ENCODE measurements at places on chromosomes 6 and 20. TPM values are rescaled to one million over a fixed set of nuclear protein-coding genes. Genes with fewer than 3 reads are reported as not detected.

The SAMD3 gene
- total RNA-seq: 9.1 TPM

The EDN1 gene
- total RNA-seq: 7.4 TPM

The DEFB132 gene
- not detected for total RNA-seq

The CHRNA4 gene
- not detected for total RNA-seq

The TOMM34 gene
- 7.0 TPM for total RNA-seq

The RTN4IP1 gene
- 1.9 TPM for total RNA-seq

The PPIL4 gene
- 36.1 TPM for total RNA-seq

The ADGRG6 gene
- 1.7 TPM for total RNA-seq

The FLRT3 gene
- 0.54 TPM for total RNA-seq

The BTN1A1 gene
- total RNA-seq: not detected

The WFDC5 gene
- not detected for total RNA-seq

The CCDC170 gene
- total RNA-seq: 0.82 TPM

The TRIM10 gene
- not detected for total RNA-seq

The NTSR1 gene
- 8.0 TPM for total RNA-seq

The PAX1 gene
- total RNA-seq: not detected

The PGC gene
- total RNA-seq: not detected

The CST1 gene
- not detected for total RNA-seq

The GNAS-AS1 gene
- total RNA-seq: 0.81 TPM

The MUC21 gene
- not detected for total RNA-seq

The SPATS1 gene
- not detected for total RNA-seq

The MEI4 gene
- not detected for total RNA-seq

The HLA-DQB1 gene
- not detected for total RNA-seq

The FRMD1 gene
- not detected for total RNA-seq

The PAK5 gene
- total RNA-seq: not detected

The EPB41L1 gene
- 13.5 TPM for total RNA-seq

The DYNLT2 gene
- 2.0 TPM for total RNA-seq

The EFHC1 gene
- total RNA-seq: 30.3 TPM

The ARFGAP1 gene
- total RNA-seq: 45.5 TPM

The ZNF76 gene
- 18.4 TPM for total RNA-seq

The GSTA3 gene
- not detected for total RNA-seq

The ETV7 gene
- total RNA-seq: 0.09 TPM

The RSPH9 gene
- total RNA-seq: 0.57 TPM

The TBX18 gene
- 27.1 TPM for total RNA-seq

The TAPBP gene
- 50.2 TPM for total RNA-seq

The MED20 gene
- 29.9 TPM for total RNA-seq

The EIF6 gene
- 120 TPM for total RNA-seq

The OR2J3 gene
- total RNA-seq: not detected

The SLA2 gene
- not detected for total RNA-seq

The MYB gene
- total RNA-seq: 0.54 TPM

The POU5F1 gene
- not detected for total RNA-seq

The SYNGAP1 gene
- total RNA-seq: 7.6 TPM

The ZSCAN23 gene
- 12.0 TPM for total RNA-seq

The C6orf52 gene
- total RNA-seq: not detected

The NECAB3 gene
- total RNA-seq: 17.6 TPM

The SERAC1 gene
- total RNA-seq: 11.2 TPM

The RBPJL gene
- not detected for total RNA-seq

The COL9A1 gene
- total RNA-seq: not detected
